ENCODE measurements at places on chromosomes 1 and 21.
A peak's percentile ranks its signal among the peaks of the same experiment; 100 is the strongest.

GRCh38 chr1:185420588-185421081, 103.6 kb upstream of the IVNS1ABP start:
- DNase-seq: peak; percentile 35

GRCh38 chr21:35239811-35240219, 190.7 kb upstream of the RUNX1 start:
- DNase-seq: no peak

DNA sequence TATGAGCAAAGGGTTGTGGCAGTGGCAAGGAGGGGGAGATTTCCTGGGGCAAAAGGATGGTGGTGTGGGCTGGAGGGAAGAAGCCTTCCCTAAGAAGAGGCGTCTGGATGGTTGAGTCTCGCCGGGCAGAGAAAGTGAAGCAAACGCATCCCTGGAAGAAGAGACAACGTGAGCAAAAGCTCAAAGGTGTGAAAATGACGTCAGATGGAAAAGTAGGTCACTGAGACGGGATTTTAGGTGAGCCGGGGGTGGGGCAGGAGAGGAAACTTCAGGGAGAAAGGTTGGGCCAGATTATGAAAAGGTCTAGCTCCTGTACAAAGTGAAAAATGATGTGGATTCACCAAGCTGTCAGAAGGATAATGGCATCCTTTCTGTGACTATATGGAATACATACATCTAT, 95.3 kb upstream of the KCNE2 start:
- DNase-seq: no peak

DNA sequence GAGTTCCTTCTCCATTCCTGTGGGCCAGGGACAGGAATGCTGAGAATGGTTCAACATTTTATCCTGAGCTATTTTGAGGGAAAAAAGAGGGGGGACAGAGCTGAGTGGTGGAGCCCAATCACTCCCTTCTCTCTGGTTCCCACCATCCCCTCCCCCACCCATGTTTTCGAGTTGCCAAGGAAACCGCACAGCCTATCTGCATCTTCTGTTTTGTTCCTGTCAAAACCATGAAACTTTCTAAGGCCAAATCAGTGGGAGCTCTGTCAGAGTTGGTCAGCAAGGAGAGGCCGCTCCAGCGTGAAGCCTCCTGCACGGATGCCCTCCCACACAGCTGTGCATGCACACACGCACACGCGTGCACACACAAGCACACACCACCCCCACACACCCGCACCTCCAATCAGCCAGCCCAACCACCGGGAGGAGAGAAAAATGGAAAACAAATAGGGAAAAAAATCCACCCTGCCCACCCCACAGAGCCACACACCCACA, 54.5 kb upstream of the ATP2B4 start:
- no peak for DNase-seq

DNA sequence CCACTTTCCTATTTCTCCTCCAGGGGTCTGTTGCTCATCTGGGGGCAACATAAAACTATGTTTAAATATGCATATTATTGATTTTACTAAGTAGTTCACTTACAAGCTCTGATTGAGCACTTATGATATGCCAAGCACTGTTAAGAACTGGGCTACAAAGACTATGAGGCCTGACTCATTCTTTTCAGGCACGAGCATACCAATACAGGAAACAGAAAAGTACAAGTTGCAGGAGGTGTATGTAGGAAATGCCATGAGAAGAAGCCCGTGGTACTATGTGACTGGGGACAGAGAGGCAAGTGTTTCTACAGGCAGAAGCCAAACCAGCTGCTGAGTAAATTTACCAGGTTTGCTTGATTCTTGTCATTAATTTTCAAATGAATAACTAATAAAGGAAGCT, 120.4 kb upstream of the PTGFR start:
- DNase-seq: no peak

GRCh38 chr1:199522338-199522737, 505.2 kb upstream of the NR5A2 start:
- DNase-seq: no peak

GRCh38 chr1:230682274-230682673, 31.6 kb downstream of the AGT start:
- no peak for DNase-seq

GRCh38 chr1:230231774-230232145, 164.7 kb downstream of the GALNT2 start:
- peak; percentile 13 for DNase-seq

DNA sequence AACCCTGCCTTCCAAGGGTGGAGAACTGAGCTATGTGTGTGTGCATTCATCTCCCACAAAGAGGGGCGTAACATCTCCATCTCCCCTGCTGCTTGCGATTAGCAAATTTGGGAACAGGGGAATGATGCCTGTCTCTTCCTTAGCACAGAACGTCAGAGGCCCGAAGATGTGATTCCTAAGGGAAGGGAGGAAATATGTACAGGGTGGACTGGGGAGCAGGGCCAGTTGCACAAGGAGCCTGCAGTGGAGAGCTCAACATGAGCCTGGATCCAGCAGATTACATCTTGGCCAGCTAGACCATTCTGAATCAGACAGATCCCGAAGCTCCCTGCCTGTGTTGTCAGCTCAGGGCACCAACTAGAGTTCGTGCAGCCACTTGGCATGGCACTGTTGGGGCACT, 118.1 kb downstream of the NGF start:
- no peak for DNase-seq

GRCh38 chr1:98027103-98027705, 106.4 kb upstream of the DPYD start:
- no peak for DNase-seq

DNA sequence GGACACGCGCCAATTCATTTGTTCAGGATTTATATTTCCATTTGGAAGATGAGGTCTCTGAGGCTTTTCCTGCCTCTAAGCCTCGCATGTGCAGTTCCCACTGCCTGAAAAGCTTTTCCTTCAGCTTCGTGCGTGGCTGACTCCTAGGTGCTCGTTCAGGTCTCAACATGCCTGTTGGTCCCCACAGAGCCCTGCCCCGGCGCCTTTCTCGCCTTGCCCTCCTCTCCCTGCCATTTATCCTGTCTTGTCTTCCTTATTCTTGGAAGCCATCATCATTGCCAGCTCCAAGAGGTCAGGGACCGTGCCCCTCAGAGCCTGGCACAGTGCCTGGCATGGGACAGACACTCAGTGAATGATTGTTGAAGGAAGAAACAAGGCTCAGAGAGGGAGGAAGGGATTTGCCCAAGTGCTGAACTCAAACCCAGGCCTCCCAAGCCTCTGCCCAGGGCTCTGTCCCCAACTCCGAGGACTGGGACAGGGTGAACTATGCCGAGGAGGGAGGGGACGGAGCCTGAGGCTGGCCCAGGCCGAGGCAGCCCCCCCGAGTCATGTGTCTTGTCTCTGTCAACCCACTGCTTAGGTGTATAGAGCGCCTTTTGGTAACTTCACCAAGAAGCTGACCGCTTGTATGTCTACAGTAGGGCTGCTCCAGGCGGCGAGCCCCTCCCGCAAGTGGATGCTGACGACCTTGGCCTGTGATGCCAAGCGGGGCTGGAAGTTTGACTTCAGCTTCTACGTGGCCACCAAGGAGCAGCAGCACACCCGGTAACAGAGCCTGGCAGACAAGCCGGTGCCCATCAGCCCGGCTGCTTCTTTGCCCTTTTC, 47.3 kb downstream of the DISP3 start:
- no peak for DNase-seq

Measured in activated CD4-positive, alpha-beta T cell treated with anti-CD3 and anti-CD28 coated beads, Interleukin-2, Interleukin-6, amounts not matched to agents 100 ng/mL and 50 ng/mL, durations not matched to agents 16 hours and 8 hours (primary cell).